ENCODE measurements at places on chromosomes 6 and 20.

DNA sequence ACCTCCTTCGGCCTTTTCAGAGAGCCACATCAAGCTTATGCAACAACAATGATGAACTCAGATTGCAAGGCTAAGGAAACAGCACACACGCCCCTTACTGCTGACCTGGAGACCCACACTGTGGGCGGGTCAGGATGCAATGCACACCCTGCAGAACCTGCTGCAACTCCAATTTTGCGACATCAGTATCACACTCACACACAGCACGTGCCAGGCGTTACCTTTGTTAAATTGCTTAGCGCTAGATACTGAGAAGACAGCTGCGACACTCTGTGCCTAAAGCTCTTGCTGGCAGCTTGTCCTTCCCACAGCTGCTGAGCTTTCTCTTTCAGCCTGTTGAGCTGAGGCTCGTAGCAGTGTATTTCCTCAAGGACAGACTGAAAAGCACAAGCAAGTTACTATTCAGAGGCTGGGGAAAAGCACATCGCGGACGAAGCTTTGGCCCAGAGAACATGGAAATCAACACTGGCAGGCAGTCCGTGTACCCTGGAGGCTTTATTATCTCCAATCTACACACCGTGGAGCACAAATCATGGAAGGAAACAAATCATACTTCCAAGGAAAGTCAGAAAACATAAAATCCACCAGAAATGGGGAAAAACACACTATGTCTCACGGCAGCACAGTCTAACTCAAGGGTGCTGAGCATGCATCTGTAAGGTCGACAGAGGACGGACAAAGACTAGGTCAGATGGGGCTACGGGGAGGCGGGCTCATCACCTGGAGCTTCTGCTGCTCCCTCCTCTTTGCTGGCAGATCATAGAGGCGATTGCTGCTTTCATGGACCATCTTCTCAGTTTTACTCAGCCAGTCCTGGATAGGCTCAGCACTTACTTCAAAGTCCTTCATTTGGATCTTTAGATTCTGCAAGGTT, 268.2 kb downstream of the SYNE1 start:
- DNase-seq, result no peak

- DNase-seq, result no peak
Measured at GRCh38 chr6:118892355-118892991, 1.5 kb upstream of the ASF1A start.

DNA sequence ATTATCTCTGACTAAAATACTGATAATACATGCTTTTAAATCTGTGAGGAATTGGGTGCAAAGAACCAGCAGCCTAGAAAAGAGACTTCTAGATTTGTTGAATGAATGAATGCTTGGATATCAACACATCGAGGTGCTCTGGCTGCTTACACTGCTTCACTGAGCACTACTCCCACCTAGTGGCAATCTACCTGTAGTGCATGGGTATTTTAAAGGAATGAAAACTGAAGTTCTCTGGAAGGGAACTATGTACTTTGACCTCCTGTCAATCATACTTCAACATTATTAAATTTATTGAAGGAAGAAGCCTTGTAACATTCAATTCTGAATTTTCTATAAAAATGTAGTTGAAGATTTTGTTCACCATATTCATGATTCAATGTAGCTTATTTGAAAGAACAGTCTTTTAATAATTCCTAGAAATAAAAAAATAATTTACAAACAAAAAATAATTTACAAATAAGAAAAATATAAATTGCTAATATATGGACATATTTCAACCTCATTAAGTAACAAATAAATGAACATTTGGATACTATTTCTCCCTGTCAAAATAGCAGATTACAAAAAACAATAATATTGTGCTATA, 111.2 kb upstream of the MMS22L start:
- DNase-seq, result peak; percentile 48

- DNase-seq, result no peak
Measured at GRCh38 chr6:105935416-105935815, 150.7 kb upstream of the PRDM1 start.

DNA sequence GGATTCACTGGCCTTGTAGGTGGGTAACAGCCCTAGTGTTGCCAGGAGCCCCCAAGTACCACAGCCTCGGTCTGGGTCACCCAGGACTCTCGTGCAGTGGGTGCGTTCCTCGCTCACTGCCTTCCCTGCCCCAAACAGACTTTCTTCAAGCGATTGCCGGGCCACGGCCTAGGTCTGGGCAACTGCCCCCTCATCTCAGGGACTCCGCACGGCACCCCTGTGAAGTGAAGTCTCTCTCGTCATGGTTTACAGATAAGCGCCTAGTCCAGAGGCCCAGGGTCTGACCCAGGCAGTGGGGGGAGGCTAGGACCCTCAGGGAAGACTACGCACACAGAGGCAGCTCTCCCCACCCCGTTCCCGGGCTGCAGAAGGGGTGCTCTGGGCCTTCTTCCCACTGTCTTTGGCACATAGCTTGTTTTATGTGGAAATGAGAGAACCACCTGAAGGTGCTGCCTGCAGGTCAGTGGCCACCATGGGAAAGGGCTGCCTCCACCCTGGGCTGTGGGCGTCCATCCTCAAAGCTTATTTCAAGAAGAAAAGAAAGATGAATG, 220.8 kb downstream of the ERMARD start:
- DNase-seq, result no peak

Measured in fibroblast of skin of abdomen (primary cell).